ENCODE measurements at places on chromosomes 3 and 15.

DNA sequence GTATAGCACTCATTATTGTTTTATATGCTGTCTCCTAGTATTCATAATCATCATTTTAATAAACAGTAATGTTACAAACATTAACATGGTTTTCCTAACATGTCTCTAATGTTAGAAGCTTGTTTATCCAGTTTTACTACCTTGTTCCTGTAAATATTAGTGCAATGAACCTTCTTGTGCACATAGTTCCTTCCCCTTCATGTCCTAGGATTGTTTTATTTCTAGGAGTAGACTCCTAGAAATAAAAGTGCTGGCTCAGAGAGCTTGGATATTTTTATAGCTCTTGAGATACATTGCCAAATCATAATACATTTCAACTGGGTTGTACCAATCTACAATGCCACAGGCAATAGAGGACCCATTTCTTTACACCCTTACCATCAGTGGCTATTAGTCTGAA, 161.3 kb downstream of the SV2B start:
- no peak for DNase-seq

DNA sequence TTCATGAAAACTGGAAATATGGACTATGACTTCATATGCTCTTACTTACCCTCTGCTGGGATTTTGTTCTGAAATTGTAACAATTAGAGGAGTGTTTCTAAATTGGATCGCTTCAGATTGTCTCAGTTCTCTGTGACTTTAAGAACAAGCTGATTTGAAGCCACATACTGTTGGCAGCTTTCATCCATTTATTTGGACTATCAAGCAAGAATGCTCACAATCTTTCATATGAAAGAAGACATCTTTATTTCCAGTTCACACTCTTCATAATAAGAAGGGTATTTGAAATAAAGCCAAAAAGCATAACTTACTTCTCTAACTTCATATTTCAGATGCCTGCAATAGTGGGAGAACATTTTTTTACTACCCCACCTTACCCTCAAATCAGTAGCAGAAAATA, 491.6 kb upstream of the TPRG1 start:
- no peak for DNase-seq

DNA sequence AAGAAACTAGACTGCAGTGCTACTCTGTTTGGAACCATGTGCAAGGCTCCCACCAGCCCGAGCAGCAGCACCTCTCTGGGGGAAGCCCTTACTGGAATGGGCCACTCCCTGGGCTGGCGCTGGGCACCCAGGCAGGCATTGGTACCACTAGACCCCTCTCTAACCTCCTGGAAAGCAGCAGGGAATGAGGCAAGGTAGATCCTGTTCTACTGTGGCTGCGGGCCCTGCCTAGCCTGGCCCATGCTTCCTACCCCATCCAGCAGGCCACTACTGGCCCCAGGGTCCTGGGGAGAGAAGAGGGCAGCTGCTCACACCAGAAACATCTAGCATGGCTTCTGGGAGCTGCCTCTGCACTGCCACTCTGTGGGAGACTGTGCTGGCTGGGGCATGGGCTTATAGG, 44.8 kb downstream of the MESD start:
- no peak for DNase-seq

DNA sequence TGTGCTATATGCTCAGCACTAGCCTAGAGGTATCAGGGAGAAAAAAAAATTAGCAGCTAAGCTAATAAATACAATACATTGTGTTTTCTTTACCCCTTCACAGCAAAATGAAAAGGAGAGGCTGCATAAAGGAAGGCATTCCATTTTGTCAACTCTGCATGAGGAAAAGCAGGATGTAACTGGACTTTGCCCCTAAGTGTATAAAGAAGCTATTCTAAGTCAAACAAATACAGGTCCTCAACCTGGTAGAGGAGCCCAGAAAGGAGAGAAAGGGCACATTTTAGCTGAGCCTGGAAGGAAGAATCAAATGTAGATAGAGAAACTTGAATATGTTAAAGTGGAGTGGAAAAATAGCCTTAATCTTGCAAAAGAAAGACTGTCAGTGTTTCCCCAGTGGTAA, 89.0 kb upstream of the SPRED1 start:
- DNase-seq, result no peak

DNA sequence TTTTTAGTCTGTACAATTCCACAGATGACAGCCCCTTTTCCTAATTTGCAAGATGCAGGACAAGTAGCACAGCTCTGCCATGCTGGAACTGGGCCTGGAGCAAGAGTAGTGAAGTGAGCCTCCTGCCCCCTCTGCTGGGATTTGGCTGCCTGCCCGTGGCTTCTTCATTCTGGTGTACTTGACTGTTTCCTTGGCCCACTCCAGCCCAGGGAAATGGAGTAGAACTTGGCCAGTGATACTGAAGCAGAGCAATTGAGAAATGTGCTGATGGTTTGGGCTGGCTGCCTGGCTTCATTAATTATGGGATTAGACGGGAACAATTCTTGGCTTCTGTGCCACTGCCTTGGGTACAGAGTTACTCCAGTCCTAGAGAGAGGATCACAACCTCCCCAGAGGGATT, 2.8 kb downstream of the GPD1L start:
- DNase-seq, result no peak

DNA sequence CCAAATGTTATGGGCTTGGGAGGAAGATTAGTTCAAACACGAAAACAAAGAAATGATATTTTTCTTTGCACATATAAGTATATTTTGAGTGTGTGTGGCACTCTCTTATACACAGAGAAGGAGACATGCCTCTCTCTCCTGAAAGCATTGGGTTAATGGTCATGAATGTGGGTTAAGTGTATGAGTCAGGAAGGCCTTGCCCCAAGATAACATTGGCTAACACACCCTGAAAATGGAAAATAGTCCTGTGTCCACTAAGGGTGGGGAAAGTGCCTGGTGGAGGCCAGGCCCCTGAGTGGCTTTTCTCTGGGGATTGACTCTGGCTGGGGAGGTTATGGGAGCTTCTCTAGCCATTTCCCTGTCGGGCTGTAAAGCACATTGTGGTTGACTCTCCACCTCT, 332.7 kb upstream of the ONECUT1 start:
- no peak for DNase-seq

Measured in activated CD8-positive, alpha-beta memory T cell treated with anti-CD3 and anti-CD28 coated beads, Interleukin-2, amount 50 U/mL, for 4 hours (primary cell).